ENCODE measurements at places on chromosomes 3 and 15.
A peak's percentile ranks its signal among the peaks of the same experiment; 100 is the strongest.

GRCh38 chr3:66469220-66469640 is 31.6 kb downstream of the LRIG1 start:
- H3K36me3 ChIP-seq, result no peaks in the 10 kb centered on the region
- no peak overlapping the region for H3K4me3 ChIP-seq

DNA sequence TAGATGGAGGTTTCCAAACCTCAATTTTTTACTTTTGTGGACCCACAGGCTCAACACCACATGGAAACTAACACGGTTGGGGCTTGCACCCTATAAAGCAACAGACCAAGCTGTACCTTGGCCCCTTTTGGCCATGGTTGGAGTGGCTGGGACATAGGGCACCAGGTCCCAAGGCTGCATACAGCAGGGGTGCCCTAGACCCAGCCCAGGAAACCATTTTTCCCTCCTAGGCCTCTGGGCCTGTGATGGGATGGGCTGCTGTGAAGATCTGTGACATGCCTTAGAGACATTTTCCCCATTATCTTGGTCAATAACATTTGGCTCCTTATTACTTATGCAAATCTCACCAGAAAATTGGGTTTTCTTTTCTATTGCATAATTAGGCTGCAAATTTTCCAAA is 337.0 kb upstream of the CADM2 start:
- H3K27ac ChIP-seq, result no peak overlapping the region
- no peaks in the 10 kb centered on the region for H3K27me3 ChIP-seq
- H3K4me3 ChIP-seq, result no peak overlapping the region
- no peaks in the 10 kb centered on the region for H3K4me1 ChIP-seq
- DNase-seq, result no peak

- H3K36me3 ChIP-seq, result no peaks in the 10 kb centered on the region
- DNase-seq, result no peak
- no peak overlapping the region for H3K27ac ChIP-seq
- peaks cover 21% of the 10 kb centered on the region for H3K4me1 ChIP-seq
- no peaks in the 10 kb centered on the region for H3K27me3 ChIP-seq
Measured at GRCh38 chr3:127715532-127715931, 42.8 kb downstream of the ABTB1 start.

- DNase-seq, result no peak
- H3K27me3 ChIP-seq, result no peaks in the 10 kb centered on the region
- H3K36me3 ChIP-seq, result no peaks in the 10 kb centered on the region
- H3K4me3 ChIP-seq, result no peak overlapping the region
- H3K27ac ChIP-seq, result no peak overlapping the region
- H3K4me1 ChIP-seq, result peaks cover 16% of the 10 kb centered on the region
Measured at GRCh38 chr3:105459566-105460290, 93.0 kb downstream of the ALCAM start.

GRCh38 chr15:67025719-67026609 is 39.4 kb upstream of the SMAD3 start:
- no peaks in the 10 kb centered on the region for H3K36me3 ChIP-seq
- no peak overlapping the region for H3K4me3 ChIP-seq
- H3K4me1 ChIP-seq, result peaks cover 57% of the 10 kb centered on the region
- H3K27ac ChIP-seq, result peak overlapping the region; percentile 67
- no peak for DNase-seq

All from WTC11 (cell line).